ENCODE measurements at places on chromosomes 5 and 9. TPM values are rescaled to one million over a fixed set of nuclear protein-coding genes. Genes with fewer than 3 reads are reported as not detected.

The UNC5A gene
- polyA plus RNA-seq, result 1.7 TPM

DNA sequence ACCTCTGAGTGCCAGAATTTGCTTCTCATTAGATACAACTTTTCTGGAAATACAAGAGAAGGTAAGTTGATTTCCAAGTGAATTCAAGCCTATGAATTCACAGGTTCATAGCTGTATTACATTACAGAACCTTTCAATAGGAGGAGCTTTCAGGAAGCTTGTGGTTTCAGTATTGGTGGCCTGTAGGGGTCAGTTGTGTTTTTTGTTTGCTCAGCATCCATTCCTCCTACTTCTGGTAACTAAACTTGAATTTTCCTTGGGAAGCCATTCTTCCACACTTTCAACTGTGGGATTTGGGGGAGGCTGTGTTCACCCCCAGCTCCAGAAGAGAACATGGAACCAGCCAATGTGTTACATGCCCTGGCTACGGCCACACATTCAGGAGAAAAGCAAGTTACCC is 5.6 kb upstream of the CYSTM1 start:
- DNase-seq, result no peak

DNA sequence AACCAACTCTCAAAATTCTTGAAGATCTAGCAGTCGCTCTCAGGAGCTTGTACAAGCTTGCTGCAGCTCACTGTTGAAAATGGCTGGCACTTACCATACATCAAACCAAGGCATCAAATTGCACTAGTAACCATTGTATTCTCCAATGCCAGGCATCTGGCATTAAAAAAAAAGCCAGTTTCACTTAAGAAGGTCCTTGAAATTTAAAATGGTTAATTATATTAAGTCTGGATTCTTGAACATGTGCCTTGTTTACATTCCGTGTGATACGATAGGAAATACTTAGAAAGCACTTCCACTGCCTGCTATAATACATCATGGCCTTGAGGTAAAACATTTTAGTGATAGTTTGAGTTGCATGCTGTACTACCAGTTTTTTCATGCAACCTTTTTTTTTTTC is 300.7 kb downstream of the KDM4C start:
- DNase-seq, result no peak

The TMC1 gene
- polyA plus RNA-seq, result 0.59 TPM

DNA sequence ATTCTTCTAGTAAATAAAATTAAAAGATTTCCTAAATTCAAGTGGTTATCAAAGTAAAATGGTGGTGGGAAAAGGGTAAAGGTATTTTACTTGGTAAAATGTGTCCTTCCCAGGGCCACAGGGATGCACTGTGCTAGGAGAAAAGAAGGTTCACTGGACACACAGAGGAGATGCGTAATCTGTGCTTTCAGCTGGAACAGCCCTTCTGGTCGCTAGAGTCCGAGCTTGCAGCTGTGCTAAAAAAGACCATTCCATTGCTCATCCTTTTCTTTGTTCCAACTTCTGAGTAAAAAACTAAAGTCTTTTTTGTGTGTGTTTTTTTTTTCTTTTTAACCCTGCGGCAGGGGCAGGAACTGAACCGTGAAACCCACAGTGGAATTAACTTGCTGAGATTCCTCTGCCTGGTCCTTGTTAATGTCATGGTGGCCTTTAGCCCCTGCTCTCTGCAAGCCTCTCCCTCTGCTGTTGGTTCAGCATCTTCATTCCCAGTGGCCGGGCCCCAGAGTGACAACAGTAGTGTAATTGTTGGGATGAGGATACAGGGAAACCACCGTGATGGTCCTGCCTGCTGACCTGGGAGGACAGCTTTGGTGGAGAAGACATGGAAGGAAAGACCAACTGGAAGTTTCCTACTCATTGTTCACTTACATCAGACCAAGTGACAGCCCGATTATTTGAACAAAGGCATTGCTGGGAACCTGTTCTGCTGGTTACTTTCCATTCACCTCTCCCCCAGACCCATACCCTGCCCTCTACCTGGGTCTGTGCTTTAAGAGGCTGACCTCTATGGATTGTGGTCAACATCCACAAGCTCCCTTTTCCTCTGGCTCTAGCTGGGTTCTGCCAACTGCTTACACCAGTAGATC is 31.9 kb upstream of the FSTL4 start:
- no peak for DNase-seq

DNA sequence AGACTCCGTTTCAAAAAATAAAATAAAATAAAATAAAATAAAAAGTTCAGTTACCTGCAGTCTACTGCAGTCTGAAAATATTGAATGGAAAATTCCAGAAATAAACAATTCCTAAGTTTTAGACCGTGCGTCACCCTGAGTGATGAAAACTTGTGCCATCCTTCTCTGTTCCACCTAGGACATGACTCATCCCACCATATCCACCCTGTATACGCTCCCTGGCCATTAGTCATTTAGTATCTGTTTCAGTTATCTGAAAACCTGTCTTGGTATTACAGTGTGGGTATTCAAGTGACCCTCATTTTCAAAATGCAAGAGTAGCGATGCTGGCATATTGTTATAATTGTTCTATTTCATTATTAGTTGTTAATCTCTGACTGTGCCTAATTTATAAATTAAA is 51.8 kb upstream of the TEX48 start:
- no peak for DNase-seq

DNA sequence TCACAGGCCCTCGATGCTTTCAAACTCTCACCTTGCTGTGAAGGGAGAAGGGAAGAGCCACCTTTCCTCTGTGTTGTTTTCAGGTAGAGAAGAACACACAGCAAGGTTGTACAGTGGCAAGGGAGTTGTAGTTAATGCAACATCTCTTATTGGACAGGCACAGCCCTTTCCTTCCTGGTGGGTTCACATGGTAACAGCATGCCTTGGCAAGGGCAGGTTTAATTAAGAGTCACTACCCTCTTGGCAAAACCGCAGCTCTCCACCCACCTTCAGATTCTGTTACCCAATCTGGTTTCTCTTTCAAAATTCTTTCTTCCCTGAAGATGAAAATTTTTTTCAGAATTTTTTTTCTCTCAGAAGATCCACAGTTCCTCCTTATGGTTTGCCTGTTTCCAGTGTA is 253.1 kb downstream of the TLR4 start:
- DNase-seq, result no peak

DNA sequence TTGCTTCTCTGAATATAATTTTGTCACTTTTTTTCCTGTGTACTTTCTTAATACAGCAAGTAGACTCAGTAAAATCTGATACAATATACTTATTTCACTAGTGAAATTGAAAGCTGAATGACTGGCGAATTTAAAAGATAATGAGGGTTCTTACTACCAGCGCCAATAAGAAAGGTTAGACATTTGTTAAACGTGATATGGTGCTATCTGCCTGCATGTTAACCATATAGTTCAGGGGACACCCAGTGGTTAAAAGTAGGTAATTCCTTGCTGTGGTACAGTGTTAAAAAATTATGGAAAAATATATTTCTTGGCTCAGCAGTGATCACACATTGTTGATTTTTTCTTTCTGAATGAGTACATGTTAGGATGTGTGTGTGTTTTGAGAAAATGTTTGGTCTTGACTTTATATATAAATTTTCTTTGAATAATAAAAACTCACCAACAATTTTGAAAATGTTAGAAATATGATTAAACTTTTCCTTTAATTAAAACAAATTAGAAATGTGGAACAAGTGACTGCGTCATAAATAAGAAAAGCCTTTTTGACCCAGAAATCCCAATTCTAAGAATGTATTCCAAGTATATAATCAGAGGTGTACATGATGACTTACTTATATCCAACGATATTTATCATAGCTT is 25.8 kb downstream of the CAST start:
- DNase-seq, result no peak

- no peak for DNase-seq
Measured at GRCh38 chr5:1104327-1105006, 7.4 kb downstream of the SLC12A7 start.

- no peak for DNase-seq
Measured at GRCh38 chr5:181133610-181134231, 2.8 kb upstream of the OR2V1 start.

DNA sequence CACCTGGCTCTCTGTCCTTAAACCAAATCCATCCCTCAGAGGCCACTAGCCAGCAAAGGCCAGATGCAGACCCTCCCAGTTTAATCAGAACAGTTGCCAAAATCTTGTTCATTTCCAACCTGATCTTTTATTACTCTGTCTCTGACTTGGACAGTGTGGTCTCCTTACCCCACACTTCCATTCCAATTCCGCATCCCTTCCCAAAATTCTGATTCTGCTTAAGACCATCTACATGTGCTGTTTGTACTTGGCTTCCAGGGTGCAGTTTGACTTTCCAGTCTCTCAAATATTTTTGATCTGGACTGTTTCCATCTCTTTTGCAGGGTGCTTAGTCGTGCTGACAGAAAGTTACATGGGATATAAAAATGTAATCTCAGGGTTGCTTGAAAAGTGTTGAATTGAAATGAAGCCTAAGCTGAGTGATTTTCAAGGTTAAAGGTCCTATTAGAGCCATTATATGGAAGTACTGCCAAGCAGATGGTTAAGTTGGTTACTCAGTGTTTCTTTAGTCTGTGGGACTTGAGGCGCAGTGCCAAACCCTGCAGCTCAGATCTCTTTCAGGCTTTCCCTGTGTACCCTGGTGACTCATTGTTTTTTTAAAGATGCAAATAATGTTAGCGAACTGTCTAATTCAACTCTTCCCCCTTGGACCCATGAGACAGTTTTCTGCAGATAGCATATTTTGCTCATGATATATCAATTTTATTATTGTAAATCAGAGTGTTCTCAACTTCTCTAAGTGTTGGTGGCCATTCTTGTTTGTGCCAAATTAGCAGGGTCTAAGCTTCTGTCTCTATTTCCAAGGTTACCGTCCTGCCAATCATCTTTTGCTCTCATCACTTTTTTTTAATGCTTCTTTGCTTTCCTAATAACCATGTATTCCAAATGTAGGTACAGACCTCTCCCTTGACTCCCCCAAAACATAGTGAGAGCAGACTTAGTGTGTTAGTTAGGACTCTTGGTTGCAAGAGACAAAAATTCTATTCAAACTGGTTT is 18.2 kb upstream of the DCP2 start:
- DNase-seq, result peak; percentile 65

GRCh38 chr9:128275198-128276007 is at the start of gene GOLGA2:
GOLGA2 (minus strand) TSS chr9:128276007; CDS start chr9:128275976, 31 bp downstream.
- no peak for DNase-seq

The RORB gene
- polyA plus RNA-seq, result 0.10 TPM

DNA sequence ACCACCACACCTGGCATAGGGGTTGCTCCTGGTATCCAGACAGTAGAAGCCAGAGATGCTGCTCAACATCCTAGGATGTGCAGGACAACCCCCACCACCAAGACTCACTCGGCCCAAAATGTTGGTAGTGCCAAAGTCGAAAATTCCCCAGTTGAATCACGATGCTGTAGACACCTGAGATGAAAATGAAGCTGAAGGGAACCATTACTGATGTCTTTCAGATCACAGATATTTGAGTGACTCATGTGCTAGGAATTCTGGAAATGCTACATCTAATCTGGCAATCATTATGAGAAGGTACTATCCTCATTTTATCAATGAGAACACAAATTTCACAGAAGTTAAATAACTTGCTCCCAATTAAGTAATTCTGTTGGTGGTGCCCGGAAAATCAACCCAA is 21.0 kb upstream of the UBE2QL1 start:
- no peak for DNase-seq

GRCh38 chr5:76788362-76788761 is 30.5 kb upstream of the F2RL1 start:
- no peak for DNase-seq

The PKD2L2 gene
- 0.83 TPM for polyA plus RNA-seq

The ANXA2R gene
- 0.89 TPM for polyA plus RNA-seq

The SLC9A3 gene
- 1.8 TPM for polyA plus RNA-seq

DNA sequence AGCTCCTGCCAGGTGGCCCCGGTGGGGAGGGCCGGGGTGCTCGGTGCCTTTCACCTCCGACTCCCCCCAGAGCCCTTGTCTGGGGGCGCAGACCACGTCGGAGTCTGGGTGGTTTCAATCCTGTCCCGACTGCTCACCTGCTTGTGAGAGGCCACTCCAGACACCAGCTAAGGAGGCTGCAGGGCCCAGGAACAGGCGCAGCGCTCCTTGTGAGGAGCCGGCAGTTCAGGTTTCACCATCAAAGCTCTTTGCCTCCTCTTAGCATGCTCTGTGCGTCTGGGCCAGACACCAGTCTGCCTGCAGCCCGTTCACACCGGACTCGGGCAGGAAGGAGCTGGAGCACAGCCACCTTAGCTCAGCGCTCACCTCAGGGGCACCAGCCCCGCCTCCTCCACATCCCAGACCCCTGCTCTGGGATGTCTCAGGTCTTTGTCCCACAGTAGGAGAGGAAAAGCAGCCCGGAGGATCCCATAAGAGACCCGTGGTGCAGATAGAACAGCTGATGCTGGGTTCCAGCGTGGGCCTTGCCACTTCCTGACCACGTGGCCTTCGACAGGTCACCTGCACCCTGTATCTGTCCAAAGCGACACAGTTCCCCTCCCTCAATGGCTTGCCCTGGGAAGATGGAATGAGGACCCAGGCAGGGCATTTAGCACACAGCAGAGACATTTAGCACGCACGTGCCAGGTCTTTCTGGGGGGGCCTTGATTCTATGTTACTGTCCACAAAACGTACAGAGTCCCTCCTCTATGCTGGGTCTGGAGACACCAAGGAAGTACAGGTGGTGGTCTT is 106.2 kb upstream of the LMX1B start:
- DNase-seq, result no peak

DNA sequence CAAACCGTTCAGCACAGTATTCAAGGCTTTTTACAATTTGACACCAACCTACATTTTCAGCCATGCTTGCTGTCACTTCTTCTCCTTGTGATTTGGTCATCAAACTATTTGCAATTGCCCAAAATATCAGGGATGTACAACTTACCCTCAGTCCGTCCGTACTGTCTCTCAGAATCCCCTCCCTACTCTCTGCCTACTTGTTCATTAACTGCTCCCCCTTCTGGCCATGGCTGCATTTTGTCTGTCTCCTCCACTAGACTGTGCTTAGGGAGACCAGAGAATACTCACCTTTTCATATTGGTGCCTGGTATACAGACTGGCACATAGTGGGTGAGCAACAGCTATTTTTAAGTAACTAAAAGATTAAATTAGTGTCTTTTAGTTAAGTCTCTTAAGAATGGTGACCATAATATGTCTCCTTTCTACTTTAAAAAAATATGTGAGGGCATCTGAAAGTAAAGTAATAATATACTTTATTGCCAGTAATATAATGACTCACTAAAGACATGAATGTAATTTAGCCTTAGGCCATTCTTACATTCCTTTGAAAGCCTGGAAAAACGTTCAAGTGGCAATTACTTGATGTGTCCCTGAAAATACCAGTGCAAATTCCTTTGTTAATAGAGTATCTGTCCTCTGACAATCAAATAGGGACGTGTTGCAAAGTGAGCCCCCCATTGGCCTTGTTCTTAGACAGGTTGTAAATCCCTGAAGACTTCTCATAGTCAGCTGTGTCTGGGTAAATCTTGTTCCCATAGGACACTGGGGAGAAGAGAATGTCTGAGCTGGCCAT is 27.8 kb downstream of the PRLR start:
- no peak for DNase-seq

- no peak for DNase-seq
Measured at GRCh38 chr5:39775086-39775796, 350.5 kb upstream of the DAB2 start.

DNA sequence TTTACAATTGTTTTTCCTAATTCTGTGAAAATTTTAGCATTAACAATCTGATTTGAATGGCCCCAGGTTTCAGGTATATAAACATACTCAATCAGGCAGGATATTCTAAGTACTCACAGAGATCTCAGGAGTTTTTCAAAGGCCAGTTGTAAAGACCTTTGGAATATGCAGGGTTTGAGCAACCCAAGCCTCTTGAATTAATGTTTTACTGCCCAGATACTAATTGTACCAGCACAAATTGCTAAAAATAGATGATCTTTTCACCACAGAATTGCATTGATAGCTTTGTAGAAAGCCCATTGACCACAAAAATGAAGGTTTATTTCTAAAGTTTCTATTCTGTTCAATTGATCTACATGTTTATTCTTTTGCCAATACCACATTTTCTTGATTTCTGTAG is 186.5 kb downstream of the OSTF1 start:
- no peak for DNase-seq

Data from forelimb muscle (tissue), 1 donor.